ENCODE measurements at places on chromosomes 4 and X. TPM values are rescaled to one million over a fixed set of nuclear protein-coding genes. Genes with fewer than 3 reads are reported as not detected.

- H3K4me3 ChIP-seq = no peak overlapping the region
- H3K27me3 ChIP-seq = peaks cover 3% of the 10 kb centered on the region
- H3K27ac ChIP-seq = no peak overlapping the region
- no peaks in the 10 kb centered on the region for H3K4me1 ChIP-seq
These were observed 96.0 kb upstream of the ATOH1 start for GRCh38 chr4:93732509-93732908.

- H3K27me3 ChIP-seq = peaks cover 12% of the 10 kb centered on the region
- H3K27ac ChIP-seq = no peak overlapping the region
- DNase-seq = no peak
- H3K4me1 ChIP-seq = no peaks in the 10 kb centered on the region
- no peaks in the 10 kb centered on the region for H3K36me3 ChIP-seq
- no peak overlapping the region for H3K4me3 ChIP-seq
These were observed 104.5 kb upstream of the GATB start for GRCh38 chr4:151865312-151865711.

- H3K27ac ChIP-seq = no peak overlapping the region
- no peaks in the 10 kb centered on the region for H3K27me3 ChIP-seq
- H3K4me3 ChIP-seq = no peak overlapping the region
- H3K4me1 ChIP-seq = no peaks in the 10 kb centered on the region
These were observed 41.6 kb upstream of the ADRA2C start for GRCh38 chr4:3724319-3725231.

DNA sequence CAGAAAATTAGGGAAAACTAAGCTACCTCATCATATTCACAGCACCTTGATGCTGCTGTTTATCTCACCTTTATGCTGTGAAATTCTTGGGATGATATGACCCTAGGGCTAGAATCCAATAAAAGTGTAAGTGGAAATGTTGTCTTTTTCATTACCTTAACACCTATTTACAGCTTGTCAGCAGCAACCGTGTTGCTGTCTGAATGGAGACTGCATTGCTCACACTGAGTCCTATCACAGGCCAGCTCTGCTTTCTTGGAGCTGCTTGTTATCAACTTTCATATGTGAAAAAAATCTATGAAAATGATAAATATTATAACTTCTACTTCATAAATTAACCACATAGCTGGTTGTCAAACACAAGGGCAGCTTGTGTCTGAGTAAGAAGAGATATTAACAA lies 789.5 kb downstream of the TECRL start:
- DNase-seq = no peak
- H3K36me3 ChIP-seq = no peaks in the 10 kb centered on the region
- no peak overlapping the region for H3K27ac ChIP-seq
- no peak overlapping the region for H3K4me3 ChIP-seq

DNA sequence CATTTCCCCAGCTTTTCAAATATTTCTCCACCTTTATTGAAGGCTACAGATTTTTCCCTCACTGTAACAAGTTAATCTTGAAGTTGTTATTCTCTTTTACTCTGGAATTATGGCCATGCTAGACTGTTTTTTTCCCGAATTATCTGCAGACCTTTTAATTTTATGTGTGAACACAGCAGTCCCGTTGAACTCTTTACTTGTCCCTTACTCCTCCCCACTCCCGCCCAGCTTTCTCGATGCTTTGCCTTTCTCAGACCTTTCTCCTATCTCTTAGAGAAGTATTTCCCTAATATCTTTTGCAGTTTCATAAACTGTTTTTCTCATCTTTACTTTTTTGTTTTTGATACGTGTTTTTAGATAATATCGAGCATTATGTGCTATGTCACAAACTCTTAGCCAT lies 776 bp downstream of the CEP44 start:
- no peak for DNase-seq
- peak overlapping the region; percentile 96 for H3K4me3 ChIP-seq
- no peaks in the 10 kb centered on the region for H3K27me3 ChIP-seq
- H3K36me3 ChIP-seq = peaks cover 4% of the 10 kb centered on the region

The SLC2A9 gene
- total RNA-seq = 0.43 TPM

The SHROOM3 gene
- 3.8 TPM for total RNA-seq

All from osteocyte (in vitro differentiated cells).